ENCODE measurements at places on chromosomes 12 and 14.

DNA sequence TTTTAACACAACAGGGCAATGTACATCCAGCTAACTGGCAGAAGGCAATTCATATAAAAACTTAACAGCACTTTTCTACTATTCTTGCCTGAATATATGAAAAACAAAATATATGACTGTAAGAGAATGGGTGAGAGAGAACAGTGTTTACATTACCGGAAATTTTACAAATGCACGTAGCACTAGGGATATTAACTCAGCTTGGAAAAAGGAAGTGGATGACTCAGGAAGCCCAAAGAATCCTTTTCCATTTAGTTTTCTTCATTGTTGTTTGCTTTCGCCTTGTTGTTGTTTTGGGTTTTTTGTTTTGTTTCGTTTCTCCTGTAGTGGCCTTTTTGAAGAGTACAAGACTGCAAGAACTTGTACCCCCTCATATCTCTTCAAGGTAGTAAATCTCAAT, 295.5 kb downstream of the EGLN3 start:
- DNase-seq = no peak

DNA sequence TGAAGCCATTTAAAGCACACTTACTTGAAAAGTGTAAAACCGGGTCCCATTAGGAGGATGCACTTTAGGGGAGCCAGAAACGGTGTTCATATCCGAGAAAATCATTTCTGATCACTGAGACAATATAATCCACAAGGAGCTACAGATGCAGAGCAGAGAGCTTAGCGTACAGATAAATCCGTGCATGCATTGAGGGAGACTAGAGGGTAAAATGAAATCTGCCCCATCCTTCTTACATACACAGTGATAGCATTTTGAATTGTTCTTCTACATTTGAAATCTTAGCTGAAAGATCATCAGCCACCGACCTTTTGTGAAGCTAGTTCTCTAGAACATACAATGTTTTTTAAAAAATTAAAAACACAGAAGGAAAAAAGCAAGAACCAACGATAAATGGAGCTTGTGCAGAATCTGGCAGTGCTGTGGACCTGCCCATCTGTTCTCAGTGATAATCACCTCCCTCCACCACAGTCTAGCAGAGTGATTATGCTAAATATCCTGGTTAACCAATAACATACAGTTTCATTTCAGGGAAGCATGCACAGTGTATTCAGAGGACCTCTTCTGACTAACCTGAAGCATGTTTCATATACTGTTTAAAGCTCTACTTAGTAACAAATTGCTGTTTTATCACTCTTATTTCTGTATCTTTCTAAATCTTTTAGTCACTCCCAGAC, 161.1 kb downstream of the PPFIA2 start:
- no peak for DNase-seq

DNA sequence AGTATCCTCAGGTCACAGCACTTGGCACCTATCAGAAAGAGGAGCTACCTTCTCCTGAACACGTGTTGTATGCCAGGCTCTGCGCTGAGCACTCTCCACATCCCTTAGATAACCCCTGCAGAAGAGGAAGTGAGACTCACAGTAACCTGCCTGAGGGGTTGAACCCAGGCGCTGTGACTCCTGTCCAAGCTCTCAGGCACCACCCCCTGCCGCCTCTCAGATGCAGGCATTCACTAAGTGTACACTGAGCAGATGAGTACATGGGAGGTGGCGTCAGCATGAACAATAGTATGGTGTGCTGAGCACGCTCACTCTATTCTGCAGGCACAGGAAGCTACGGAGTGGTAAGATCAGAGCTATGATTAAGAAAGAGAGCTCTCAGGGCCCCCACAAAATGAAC, 21.0 kb upstream of the RIC8B start:
- no peak for DNase-seq

DNA sequence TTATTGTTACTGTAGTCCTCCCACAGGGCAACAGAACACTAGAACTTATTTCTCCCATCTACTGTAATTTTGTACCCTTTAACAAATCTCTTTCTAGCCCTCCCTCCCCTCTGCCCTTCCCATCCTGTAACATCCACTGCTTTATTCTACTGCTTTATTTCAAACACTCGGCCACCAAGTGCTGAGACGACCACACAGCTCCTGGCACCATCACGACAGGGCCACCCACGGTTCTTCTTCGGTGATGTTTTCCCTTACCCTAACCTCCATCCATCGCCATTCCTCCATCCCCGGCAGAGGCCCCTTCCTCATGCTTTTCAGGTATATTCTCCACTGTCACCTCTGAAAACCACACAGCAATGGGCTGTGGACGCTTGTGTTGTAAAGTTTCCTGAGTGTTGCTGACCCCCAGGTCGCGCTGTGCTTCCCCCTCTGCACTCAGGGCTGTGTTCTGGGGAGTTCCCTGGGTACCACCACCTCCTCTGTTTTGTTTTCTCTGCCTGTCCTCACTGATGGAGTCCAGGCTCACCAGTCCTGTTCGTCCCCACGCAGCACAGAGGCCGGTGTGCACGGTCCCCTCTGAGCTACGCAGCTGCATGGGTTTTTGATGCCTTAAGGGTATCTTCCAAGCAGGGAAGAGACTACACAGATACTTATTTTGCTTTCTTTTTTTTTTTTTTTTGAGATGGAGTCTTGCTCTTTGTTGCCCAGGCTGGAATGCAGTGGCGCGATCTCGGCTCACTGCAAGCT, 207.2 kb upstream of the TMEM132C start:
- DNase-seq = no peak

DNA sequence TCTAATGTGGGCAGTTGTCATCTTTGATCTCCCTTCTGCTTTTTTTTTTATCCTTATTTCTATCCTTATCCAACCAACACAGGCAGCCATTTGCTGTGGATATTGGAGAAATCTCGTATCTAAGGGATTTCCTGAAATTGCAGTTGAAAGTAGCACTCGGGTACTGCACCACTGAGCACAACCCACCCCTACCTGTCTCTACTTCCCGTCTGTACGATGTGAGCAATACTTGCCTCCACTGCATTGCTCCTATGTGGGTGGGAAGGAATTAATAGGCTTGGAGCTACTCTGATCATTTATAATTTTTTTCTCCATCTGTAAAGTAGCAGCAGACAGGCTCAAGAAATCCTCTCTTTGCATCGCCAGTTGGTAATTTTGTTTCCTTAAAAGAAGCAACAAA, 300.4 kb downstream of the SNAPC1 start:
- DNase-seq = peak; percentile 39

- DNase-seq = no peak
These were observed 90.4 kb downstream of the PPP2R5E start for GRCh38 chr14:63452796-63453195.

- DNase-seq = no peak
These were observed 188.7 kb upstream of the TMEM260 start for GRCh38 chr14:56390859-56391258.

DNA sequence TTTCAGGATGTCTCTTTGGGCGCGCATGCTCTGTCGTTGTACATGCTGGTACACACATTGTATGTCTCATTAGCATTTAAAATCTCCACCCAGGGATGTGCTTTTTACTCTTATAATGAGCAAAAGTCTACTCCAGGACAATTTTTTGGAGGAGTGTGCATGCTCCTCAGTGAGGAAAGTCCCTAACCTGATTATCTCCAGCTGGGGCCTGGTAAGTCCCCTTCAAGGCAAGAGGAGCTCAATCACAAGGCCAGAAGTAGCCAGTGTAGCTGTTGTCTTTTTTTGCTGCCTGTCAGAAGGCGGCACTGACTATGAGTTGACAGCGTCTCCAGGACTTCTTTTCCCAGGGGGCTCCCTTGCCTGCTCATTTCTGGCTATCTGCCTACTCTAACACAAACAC, 218.3 kb upstream of the CNTN1 start:
- DNase-seq = no peak

DNA sequence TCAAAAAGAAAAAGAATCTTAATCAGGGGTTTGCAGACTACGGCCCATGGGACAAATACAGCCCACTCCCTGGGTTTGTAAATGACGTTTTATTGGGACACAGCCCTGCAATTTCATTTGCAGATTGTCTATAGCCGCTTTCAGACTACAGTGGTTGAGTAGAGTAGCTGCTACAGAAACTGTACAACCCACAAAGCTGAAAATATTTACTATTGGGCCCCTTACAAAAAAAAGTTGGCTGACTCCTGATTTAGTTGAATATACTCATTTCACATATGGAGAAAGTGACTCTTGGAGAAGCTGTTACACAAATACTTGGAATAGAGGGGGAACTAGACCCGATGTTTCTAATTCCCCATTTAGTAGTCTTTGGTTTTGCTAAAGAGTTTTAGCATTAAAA, 162.5 kb upstream of the NOS1 start:
- DNase-seq = no peak

- no peak for DNase-seq
These were observed 225.6 kb upstream of the CRY1 start for GRCh38 chr12:107318806-107319532.

GRCh38 chr12:53145383-53146260, 34.9 kb upstream of the ZNF740 start:
- DNase-seq = no peak

DNA sequence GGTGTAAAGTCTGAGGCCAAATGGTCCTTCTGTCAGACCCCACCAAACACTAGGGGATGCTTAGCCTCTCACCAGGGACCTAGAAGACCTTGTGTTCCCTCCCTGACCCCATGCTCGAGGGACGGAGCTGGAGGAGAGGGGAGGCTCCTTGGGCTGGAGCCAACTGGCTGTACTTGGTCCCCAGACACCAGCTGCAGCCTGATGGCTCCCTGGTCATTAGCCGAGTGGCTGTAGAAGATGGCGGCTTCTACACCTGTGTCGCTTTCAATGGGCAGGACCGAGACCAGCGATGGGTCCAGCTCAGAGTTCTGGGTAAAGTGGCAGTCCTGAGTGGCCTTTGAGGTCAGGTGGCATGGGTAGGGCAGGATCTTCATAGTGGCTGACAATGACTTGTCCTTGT, 29.0 kb downstream of the PAPLN start:
- DNase-seq = no peak

DNA sequence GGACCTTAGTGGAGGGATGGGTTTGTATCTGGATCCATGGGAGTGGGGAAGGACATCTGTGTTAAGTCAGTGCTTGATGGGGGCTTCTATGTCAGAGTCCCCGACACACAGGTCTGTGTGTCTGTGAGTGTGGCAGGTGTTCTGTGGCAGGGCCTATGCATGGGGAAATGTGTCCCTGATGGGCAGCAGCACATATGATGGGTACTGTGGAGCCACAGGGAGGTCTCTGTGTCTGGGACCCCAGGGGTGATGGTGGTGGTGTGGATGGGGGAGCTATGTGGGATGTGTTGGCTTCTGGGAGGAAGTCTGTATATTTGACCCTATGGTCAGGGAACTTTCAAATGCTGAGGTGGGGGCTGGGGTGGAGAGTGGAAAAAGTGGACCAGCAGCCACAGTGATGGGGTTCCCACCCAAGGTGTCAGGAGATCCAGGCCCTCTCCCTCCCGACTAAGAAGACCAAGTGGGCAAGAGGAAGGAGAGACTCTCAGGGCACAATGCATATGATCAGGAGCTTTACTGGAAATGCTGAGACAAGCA, 16.5 kb downstream of the KRT7 start:
- DNase-seq = no peak

DNA sequence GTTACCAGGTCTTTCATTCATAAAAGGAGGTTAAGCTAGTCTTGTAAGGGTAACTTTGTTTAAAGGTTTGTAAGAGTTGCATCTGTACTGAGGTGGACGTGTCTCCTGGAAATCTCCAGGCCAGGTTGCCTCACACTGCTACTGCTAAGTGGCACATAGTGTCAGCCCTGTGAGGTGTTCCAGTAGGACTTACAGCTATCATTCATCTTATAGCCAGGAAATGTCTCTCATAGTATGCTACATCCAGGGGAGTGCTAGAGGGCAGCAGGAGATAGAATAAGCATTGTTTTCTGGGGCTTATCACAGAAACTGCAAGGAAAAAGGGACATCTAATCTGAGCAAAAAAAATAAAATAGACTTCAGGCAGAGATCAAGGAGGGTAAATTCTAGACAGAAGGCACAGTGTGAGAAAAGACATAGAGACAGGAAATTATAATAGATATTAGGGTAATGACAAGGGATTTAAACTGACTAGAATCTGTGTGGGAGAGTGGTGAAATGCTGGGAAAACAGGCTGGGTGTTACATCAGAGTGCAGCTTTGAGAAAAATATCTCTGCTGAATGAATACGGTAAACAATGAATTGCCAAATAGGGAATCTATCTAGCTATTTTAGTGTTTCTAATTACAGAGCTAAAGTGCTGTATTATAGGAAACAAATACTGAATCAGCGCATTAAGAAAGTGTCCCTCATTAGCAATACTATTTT, 205.1 kb upstream of the ABCD2 start:
- DNase-seq = no peak

GRCh38 chr12:52860102-52860823, 11.5 kb upstream of the KRT78 start:
- DNase-seq = no peak

DNA sequence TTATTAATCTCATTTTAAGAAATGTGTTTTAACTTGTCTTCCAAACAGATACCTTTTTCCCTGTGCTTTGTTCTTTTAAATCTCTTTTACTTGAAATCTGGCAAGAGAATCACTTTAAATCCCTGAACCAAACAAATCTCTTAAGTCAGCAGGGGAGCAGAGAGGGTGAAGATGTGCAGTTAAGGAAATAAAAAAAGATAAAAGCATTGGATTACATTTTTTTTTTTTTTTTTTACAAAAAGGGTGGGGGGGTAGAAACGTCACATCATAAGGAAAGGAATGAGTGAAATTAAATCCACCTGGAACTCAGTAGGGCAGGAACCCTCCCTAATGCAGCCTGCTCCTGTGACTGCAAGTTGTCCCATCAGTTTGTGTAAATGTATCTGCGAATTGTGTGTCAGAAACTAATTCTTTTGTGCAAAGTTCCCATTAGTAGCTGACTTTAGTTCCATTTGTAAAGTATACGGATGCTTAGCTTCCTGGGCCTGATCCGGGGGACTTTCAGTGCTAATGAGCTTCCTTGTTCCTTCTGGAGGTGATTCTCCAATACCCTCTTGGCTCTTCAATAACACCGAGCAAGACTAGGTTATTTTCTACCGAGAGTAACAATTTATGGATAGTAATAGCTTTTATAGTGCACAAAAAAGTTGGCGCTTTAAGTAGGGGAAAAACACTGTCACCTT, 1.5 kb downstream of the TTC6 start:
- DNase-seq = no peak

GRCh38 chr14:50357124-50357523, 39.6 kb downstream of the CDKL1 start:
- no peak for DNase-seq

GRCh38 chr12:69330475-69331473, 17.4 kb upstream of the LYZ start:
- DNase-seq = no peak

DNA sequence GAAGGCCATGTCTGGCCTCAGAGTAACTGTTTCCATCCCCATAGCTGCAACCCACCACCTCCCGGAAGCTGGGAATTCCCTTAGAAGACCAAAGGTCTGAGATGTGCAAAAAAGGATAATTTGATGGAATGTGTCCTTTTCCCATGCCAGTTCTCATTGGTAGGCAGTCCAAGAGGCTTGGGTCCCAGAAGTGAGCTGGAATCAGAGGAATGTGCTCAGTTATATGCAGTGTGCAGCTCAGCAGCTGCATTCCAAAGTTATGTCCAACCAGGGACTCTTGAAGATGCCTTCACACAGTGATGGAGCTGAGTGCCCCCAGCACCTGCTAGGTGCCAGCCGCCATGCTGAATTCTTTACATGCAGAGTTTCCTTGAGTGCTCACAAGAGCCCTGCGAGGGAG, 583.9 kb upstream of the TBX3 start:
- no peak for DNase-seq

- no peak for DNase-seq
These were observed 151.7 kb upstream of the GZMB start for GRCh38 chr14:24785698-24786097.

GRCh38 chr12:78088391-78088832, 257.7 kb downstream of the NAV3 start:
- no peak for DNase-seq

All from caudate nucleus (tissue), 63 donors.